ENCODE measurements at places on chromosomes 1 and 21. TPM values are rescaled to one million over a fixed set of nuclear protein-coding genes. Genes with fewer than 3 reads are reported as not detected.

DNA sequence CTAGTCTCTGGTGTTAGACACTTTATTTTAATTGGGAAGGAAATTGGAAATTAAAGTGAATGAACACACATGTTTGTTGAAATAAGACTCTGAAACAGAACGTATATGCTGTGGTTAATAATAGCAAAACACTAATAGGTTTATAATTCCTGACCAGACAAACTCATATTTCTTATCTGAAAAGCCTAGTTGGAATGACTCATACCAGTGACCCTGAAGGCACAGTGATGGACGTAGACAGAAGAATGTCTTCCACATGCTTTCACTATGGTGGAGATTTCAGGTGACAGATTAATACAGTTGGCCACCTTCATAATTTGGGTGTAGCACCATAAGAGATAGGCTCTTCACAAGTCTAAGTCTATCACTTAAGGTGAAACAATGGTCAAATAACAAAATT is 83.0 kb upstream of the COL11A1 start:
- ATAC-seq: no peak

Gene BARHL2
- total RNA-seq: not detected

DNA sequence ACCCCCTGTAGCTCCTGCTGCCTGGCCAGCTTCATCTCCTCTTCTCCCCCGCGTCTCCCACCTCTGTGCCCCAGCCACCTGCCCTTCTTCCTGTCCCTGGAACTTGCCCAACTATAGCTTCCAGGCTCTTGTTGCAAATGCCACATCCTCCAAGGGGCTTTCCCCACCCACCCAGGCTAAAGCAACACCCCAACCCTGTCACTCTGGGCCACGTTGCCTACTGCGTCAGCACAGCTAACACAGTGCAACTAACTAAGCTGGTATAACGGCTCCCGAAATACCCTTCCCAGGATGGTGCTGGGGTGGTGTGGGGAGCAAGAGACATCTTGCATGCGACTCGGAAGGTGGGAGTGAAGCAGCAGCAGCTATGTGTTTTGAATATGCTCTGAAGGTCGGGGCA is 19.7 kb downstream of the CAMK2N1 start:
- no peak for ATAC-seq

GRCh38 chr1:15195420-15196052 is 42.0 kb downstream of the TMEM51 start:
- no peak for ATAC-seq

Measured in gastroesophageal sphincter (tissue), 4 donors.